ENCODE measurements at places on chromosomes 7 and 10.
A peak's percentile ranks its signal among the peaks of the same experiment; 100 is the strongest.

- no peak for DNase-seq
These were observed 260.3 kb upstream of the RNF32 start for GRCh38 chr7:156380261-156380660.

DNA sequence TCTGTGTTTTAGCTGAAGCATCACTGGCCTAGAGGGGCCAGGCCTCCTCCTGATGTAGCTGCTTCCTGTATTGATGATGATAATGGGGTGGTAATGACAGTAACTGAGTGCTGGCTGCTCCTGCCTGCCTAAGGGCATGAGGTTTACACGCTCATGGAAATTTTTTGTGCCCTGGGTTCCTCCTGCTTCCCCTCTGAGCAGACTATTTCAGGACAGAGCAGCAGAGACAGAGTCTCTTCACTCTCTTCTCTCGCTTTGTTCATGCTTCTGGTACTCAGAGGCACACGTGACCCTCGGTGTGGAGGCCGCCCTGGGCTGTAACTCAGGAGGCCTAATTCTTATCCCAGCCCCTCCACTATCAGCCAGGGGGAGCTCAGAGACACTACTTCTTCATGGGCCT, 27.9 kb downstream of the LRRC20 start:
- peak; percentile 26 for DNase-seq

DNA sequence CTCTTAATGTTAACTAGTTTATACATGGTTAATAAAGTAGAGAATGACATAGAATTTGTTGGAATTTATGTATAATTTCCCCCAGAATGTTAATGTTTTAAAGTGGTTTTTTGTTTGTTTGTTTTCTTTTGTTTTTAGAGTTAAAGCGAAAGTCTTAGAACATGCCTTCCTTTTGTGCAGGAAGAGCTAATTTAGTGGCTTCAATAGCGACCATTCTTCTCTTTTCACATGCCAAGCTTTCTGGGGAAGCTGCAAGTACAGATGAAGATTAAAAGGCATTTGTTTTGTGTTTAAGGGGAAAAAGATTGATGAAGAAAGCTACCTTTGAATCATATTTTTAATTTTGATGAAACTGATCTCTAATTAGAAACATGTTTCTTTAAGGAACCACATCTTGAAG, 256.3 kb upstream of the CSTF2T start:
- DNase-seq = no peak

DNA sequence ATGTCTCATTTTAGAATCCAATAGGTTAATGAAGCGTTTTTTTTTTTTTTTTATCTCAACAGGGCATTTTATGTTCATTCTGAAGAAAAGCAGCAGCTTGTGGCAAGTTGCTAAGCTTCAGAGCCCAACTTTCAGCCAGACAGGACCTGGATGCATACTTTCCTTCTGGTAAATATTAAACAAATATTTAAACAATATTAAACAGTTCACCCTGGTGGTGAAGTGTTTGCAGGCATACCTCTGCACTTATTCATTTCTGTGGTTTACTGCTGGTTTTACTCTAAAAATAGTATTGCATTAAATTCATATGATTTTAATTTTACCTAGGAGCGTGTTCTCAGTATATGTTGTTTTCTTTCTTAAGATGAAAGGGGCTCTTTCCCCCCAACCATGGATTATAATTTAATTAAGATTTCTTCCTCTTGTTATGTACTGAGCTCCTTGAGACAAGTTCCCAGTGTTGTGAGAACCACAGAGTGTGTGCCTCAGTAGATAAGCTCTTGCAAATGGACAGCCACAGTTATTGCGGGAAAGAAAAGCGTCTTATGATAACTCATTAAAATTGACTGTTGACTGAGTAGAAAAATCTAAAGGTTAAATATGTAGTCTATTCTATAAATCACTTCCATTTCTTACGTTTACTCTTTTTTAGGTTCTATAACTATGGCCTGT, 155.8 kb downstream of the MALRD1 start:
- DNase-seq = no peak

DNA sequence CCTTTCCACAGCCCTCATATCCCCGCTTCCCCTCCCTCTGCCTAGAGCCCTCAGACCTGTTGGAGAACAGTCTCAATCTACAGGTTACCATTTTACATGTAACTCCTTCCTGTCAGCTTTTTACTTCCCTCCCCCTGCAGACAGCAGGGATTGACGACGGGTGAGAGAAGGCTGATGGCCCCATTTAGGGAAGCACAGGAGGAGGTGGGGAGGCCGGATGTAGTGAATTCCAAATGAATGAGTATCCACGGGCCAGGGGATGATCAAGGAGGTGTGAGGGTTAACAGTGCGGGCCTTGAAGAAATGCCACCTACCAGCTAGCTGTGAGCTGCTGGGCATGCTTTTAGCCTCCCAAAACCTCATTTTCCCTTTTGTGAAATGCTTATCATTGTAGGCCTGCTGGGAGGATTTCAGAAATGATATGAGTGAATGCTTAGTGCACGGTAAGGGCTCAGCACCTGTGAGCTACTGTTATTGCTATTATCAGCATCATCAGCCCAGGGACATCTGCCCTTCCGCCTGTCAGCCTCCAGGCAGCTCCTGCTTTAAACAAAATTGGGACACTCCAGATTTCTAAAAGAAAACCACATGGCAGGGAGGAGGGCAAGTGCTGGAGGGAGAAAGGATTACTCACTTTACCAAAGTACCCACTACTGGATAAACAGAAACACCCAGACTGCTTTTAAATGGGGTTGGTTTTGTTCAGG, 6.5 kb upstream of the NANOS1 start:
- DNase-seq = no peak

DNA sequence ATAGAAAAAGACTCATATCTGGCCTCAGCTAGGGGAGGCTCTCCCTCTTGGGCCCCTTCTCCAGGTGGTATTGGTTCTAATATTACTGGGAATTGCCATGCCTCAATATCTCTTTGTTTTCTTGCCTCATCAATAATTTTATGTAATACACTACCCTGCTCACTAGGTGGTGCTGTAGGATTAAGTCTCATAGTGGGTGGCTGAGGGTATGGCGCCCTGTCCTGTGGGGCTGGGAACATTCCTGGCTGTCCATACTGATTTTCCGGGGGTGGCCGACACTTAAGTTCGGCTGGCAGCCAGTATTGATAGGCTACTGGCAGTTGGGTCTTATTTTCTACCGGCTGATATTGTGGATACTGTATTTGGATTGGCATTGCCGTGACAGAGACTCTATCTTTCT, 9.0 kb upstream of the TAS2R3 start:
- DNase-seq = no peak

- no peak for DNase-seq
These were observed 37.7 kb upstream of the EZH2 start for GRCh38 chr7:148921806-148922205.

- DNase-seq = no peak
These were observed 137.6 kb downstream of the NRP1 start for GRCh38 chr10:33196710-33197491.

GRCh38 chr7:44971902-44972441, 6.8 kb downstream of the MYO1G start:
- peak; percentile 20 for DNase-seq

- no peak for DNase-seq
These were observed 9.4 kb downstream of the MAD1L1 start for GRCh38 chr7:2223321-2223720.

All from sigmoid colon (tissue), 7 donors.